ENCODE measurements at places on chromosomes 1 and 21.
A peak's percentile ranks its signal among the peaks of the same experiment; 100 is the strongest.

DNA sequence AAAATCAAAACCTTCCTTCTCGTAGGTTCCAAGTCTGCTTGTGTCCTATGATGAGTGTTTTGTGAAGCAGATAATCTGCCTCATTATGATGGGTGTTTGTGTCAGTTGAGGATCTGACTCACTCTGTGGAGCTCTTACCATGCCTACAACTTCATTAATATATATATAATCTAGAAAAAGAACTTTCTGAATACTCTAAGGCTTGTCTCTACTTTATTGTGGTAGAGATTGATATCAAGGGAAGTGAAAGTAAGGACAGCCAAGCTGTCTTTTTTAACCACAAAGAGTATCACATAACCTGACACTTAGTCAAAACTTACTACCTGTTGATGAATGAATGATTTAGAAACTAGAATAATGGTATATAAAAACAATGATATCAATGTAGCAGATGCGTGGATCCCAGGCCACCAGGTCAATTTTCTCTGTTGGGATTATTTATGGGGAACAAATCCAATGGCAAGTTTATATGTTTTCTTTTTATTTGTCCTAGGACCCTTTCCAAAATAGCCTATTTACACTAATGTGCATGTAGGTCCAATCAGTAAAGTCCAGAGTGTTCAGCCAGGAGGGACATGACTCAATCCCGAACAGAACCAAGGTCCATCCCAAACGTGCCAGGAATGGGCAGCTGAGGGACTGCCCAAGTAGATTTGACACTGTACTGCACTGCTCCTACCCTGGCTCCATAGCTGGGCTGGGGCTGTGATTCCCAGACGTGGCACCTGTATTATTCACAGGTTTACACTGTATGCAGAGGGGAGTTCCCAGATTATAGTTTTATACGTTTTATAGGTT is 182.3 kb upstream of the GREM2 start:
- DNase-seq: no peak

- no peak for DNase-seq
These were observed 50.1 kb downstream of the COL18A1 start for GRCh38 chr21:45454926-45455673.

GRCh38 chr1:109163551-109163950 is 49.6 kb downstream of the ELAPOR1 start:
- DNase-seq: no peak

GRCh38 chr1:198160946-198161614 is 4.3 kb downstream of the NEK7 start:
- DNase-seq: no peak

DNA sequence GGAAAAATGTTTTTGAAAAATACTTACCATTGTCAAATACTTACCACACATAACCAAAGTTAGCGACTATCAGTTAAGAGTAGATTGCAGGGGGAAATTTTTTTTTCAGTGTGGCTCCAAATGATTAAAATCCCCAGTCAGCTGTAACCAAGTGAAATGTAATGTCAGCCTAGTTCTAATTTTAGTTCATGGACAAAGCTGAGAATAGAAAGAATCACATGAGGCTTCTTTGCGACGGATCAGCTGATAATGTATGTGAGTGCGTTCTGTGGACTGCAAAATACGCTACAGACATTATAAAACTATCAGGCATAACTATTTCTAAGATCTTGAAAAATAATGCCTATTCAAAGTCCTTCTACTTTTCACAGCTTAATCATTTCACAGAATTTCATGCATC is at the start of gene LRRC39:
TSS of gene LRRC39 (minus strand) at position 166 of the 400 bp plus-strand sequence. CDS start 9,740 bp downstream, outside the sequence.
- no peak for DNase-seq

- DNase-seq: no peak
These were observed 8.1 kb downstream of the PRXL2B start for GRCh38 chr1:2594641-2595131.

- no peak for DNase-seq
These were observed 259.3 kb upstream of the SGIP1 start for GRCh38 chr1:66274634-66275033.

- peak; percentile 91 for DNase-seq
These were observed 700 bp upstream of the SYDE2 start for GRCh38 chr1:85201340-85202091.

DNA sequence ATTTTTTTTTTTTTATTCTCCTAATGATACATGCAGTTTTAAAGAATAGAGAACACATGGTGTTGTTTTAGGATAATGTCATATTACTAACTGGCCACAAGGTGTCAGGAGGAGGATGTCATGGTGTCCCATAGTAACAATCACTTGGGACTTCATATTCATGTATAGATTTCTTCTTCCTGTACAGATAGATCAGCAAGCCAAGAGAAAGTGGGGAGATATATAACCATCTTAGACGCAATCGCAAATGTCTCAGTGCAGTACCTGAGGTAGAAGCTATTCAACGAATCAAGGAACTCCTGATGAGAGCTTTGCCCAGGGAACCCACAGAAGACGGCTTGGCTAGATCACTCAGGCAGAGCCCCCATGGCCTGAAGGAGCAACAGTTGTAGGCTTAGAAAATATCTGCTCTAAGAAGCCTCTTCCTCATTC is 12.3 kb downstream of the OR2T11 start:
- DNase-seq: no peak

DNA sequence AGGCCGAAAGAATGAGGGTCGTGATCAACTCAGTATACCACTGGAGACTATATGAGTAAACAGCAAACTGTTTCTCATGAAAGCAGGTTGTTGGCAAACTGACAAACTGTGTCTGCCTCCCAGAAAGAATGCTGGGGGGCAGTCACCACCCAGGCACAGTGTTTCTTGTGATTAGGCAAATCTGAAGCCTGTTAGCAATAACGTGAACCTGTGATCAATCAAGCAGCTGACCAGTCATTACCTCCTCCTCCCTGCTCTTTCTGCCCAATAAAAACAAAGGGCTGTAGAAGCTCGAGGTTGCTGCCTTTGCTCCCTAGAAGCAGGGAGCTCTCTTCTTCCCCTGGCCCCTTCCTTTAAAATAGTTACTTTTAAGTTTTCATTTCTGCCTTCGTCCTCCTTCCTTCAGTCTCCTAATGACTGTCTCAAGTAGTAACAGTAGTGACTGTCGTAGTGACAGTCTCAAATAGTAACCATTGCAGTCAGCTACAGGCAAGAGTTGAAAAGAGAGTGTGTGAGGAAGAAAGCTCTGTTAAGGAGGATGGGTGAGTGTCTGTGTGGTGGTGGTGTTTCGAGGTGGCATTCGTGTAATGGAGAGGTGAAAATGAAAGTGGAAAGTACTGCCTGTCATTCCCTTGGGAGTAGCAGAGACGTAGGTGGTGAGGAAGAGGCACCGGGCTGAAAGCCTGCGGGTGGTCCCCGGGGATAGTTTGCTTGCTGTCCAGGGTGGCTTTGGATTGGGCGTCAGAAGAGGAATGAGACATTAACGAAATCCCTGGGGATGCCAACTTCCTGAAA is 14.5 kb downstream of the HHAT start:
- no peak for DNase-seq

DNA sequence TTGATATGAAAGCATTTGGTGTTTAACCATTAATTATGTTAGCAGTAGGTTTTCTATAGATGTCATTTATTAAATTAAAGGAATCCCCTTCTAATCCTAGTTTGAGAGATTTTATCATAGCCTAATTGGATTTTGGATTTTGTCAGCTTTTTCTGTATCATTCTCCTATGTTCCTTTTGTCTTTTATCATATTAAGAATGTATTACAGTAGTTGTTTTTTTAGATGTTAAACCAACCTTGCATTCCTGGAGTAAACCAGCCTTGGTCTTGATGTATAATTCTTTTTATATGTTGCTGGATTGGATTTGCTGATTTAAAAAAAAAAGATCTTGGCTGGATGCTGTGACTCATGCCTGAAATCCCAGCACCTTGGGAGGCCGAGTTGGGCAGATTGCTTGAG is 5.6 kb downstream of the SETDB1 start:
- no peak for DNase-seq

DNA sequence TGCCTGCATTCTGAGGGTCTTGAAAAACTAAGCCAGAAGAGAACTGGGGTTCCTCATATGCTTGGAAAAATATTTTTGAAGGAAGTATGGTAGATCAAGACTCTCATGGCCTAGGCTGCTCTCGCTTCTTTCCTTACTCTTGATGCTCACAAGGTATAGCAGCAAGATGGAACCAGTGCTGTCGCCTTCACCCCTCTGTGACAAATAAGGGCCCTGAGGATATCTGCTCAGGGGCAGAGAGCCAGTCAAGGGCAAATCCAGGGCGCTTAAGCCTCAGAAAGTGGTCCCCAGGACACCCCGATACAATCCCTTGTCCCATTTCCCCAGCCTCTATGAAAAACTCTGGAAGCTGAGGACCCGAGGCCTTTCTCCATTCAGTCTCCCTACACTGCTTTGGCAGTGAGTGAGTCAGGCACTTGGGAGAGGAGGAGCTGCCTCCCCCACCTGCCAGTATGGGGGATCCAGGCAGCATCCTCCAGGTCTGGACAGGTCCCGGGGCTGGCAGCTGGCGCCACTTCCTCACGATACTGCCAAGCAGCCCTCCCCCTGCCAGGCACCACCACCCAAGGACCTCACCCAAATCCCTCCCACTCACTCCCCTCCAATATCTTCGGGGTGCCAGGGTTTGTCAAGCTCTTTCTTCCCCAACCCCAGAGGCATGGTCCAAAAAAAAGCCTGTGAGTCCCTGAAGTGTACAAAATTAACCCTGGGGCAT is 1.3 kb downstream of the IGSF9 start:
- no peak for DNase-seq

DNA sequence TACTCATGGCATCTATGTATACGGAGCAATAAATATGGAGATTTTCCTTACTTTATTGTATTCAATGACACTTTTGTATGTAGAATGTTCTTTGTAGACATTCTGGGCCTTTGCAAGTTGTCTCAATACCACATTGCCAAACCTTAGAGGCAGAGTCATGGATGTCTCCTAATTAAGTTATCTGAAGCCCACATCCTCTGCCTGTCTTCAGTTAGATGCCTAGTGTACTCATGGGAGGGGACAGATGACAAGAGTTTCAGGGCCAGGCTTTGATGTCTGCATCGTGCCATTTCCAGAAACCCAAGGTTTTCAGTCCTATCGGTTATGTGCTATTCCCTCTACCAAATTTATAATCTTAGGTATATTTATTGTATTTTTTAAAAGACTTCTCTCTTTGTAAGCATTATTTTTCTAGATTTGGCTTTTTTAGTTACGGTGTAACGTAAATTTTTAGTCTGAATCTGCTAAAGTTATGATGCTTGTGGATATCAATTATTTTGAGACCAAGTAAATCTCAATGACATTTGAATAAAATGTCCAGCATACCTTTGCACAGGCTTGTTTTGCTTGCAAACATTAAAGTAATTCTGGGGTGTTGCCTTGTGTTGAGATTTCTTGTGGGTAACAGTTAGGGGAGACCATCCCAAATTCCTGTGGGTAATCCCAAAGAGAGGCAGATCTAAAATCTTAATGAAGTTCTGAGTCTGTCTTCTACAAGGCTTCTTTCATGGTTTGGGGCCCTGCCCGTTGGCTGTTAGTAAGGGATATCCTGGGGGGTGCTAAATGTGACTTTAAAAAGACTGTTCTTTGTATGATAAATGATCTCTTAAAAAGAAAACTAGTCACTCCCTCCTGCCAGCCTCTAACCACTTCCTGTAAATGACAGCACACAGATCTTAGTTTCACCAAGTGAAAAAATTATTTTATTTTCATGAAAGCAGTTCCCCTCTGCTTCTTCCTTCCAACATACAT is 8.0 kb upstream of the MACF1 start:
- no peak for DNase-seq

GRCh38 chr1:197675583-197676208 is 99.6 kb downstream of the DENND1B start:
- peak; percentile 32 for DNase-seq

- no peak for DNase-seq
These were observed 69.5 kb downstream of the EDEM3 start for GRCh38 chr1:184685116-184685515.

- no peak for DNase-seq
These were observed 347.6 kb upstream of the AJAP1 start for GRCh38 chr1:4306559-4307467.

DNA sequence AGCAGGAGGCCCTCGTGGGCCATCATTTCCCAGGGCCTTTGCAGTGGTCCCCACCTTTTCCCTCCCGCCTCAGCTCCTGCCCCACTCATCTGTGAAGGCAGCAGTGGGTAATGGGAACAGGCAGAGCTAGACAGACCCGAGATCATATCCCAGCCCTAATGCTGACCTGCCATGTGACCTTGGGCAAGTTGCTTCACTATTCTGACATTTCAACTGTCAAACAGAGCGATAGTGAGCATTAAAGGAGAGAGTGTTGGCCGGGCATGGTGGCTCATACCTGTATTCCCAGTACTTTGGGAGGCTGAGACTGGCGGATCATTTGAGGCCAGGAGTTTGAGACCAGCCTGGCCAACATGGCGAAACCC is 51.7 kb downstream of the RPS6KA1 start:
- DNase-seq: no peak

DNA sequence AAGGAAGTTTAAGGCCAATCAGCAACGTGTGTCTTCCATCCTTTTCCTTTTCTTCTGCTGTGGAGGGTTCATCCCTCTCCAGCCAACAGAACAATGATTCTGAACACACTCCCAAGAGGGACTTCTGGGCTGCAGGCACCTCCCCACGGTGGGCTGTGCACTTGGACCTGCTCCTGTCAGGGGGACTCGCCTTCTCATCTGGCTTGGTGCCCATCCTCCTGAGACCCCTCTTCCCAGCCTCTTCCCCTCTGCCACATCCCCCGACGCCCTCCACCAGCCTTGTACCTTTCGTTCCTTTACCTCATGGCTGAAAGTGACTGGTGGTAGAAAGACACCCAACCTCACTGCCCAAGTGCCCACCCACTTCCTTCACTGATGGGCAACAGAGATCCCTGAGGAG is 26.0 kb upstream of the SLAMF9 start:
- no peak for DNase-seq

- DNase-seq: no peak
These were observed 32.2 kb downstream of the QSOX1 start for GRCh38 chr1:180186831-180187230.

DNA sequence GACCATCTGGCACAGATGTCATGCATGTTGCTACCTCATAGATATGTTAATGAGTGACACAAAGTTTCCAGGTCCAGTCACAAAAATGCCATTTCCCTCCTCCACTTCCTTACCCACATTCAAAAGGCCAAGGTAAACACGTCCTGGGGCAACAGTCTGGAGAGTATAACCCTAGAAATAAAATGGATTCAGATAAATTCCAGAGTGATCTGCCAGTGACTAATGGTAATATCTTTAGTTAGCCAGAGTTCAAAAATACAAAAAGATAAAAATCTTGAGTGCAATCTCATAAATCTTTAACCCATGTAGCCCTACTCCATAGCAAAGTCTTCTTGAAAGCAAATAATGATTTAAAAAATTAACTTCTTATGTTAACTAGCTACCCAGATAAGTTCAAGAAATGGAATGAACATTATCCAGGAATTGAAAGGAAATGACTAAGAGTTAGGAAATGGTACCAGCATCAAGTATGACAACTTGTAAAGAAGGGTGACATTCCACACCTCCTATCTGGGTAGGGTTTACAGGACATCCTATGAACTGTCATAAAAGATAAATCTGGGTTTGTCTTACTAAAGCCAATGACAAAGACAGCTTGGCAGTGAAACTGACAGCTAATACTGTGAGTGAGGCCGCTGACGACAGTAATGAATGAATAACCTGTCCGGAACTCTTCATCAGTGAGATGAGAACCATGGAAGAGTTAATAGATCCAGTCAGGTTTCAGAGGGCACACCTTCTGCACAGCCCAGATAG is 18.1 kb downstream of the RGS2 start:
- peak; percentile 6 for DNase-seq

Data from ELF-1 (cell line).